ENCODE measurements at places on chromosomes 3 and 15. TPM values are rescaled to one million over a fixed set of nuclear protein-coding genes. Genes with fewer than 3 reads are reported as not detected.

The GPR27 gene
- 5.1 TPM for total RNA-seq

The A4GNT gene
- 18.9 TPM for total RNA-seq

The AMT gene
- total RNA-seq, result 4.5 TPM

The LIPH gene
- 4.3 TPM for total RNA-seq

The MFAP1 gene
- total RNA-seq, result 20.3 TPM

The XCR1 gene
- total RNA-seq, result under 0.01 TPM

The ATP6V1A gene
- total RNA-seq, result 53.1 TPM

The SCN11A gene
- not detected for total RNA-seq

The BFSP2 gene
- not detected for total RNA-seq

The HGD gene
- total RNA-seq, result 44.8 TPM

The SAMMSON gene
- 2.6 TPM for total RNA-seq

The SLC22A14 gene
- total RNA-seq, result not detected

The NR2F2 gene
- total RNA-seq, result 96.2 TPM

The PP2D1 gene
- total RNA-seq, result not detected

The CDCP1 gene
- 6.2 TPM for total RNA-seq

The MKRN3 gene
- not detected for total RNA-seq

The CLDN1 gene
- total RNA-seq, result 4.9 TPM

The TTLL13 gene
- not detected for total RNA-seq

The LSG1 gene
- 76.6 TPM for total RNA-seq

The C2CD4A gene
- not detected for total RNA-seq

The TMEM266 gene
- total RNA-seq, result not detected

The OR5K2 gene
- total RNA-seq, result not detected

The FES gene
- 24.6 TPM for total RNA-seq

The CCR9 gene
- not detected for total RNA-seq

The LMOD3 gene
- total RNA-seq, result 0.18 TPM

The CELSR3 gene
- 2.3 TPM for total RNA-seq

The SLC2A2 gene
- total RNA-seq, result not detected

The LMAN1L gene
- 83.5 TPM for total RNA-seq

The MAP6D1 gene
- not detected for total RNA-seq

The SI gene
- total RNA-seq, result 1.2 TPM

The SCG5 gene
- not detected for total RNA-seq

The KLHL40 gene
- total RNA-seq, result not detected

The UROC1 gene
- total RNA-seq, result not detected

The CXCR6 gene
- total RNA-seq, result not detected

The LRRC2 gene
- not detected for total RNA-seq

The ZNF774 gene
- total RNA-seq, result 7.1 TPM

The PIERCE2 gene
- total RNA-seq, result 2.8 TPM

The SLC33A1 gene
- total RNA-seq, result 11.6 TPM

The UTS2B gene
- not detected for total RNA-seq

The EXD1 gene
- not detected for total RNA-seq

The SSUH2 gene
- not detected for total RNA-seq

The ZNF80 gene
- not detected for total RNA-seq

The GMPPB gene
- 39.3 TPM for total RNA-seq

The SLC41A3 gene
- 81.7 TPM for total RNA-seq

The WNT5A gene
- total RNA-seq, result 5.3 TPM

The RAB8B gene
- 2.0 TPM for total RNA-seq
